ENCODE measurements at places on chromosomes 6 and 20. TPM values are rescaled to one million over a fixed set of nuclear protein-coding genes. Genes with fewer than 3 reads are reported as not detected.

DNA sequence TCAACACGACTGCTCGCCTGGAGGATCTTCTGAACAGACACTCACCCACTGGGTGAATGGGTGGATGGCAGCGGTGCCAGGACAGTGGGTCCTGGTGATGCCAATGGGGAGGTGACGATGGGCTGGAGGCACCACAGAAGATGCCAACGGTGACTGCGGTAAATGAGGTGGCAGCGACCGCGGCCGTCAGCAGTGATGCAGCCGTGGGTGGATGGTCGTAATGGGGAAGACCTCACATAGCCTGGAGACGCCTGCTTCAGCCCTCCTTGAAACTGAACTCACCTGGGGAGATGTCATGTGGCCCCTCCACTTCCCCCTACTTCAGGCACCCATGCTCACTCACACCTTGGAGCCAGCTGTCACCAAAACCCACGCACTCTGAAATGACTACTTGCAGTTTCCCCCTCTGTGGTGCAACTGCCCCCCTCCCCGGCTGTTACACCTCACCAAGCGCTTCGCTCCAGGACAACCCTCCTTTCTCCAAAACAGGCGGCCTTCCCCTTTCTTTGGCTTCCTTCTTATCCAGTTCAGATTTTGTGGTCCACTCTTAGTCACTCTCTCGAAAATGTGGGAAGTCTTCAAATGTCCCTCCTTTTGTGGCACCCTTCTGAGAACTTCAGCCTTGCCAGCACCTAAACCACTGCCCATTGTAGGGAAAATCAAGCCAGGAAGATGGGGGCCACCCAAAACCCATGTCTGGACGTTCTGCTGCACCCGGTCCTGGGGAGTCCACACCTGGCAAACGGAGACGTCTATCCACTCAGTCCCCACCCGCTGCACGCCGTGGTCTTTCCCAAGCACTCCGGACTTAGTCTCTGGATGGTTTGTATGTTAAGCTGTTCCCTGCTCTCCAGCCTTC, 10.4 kb upstream of the ABHD16B start:
- DNase-seq = no peak
- no peak overlapping the region for H3K27ac ChIP-seq

GRCh38 chr20:1943275-1944002, 48.2 kb downstream of the SIRPA start:
- peak; percentile 34 for DNase-seq
- no peaks in the 10 kb centered on the region for H3K27me3 ChIP-seq
- H3K4me1 ChIP-seq = peaks cover 10% of the 10 kb centered on the region
- H3K27ac ChIP-seq = no peak overlapping the region

DNA sequence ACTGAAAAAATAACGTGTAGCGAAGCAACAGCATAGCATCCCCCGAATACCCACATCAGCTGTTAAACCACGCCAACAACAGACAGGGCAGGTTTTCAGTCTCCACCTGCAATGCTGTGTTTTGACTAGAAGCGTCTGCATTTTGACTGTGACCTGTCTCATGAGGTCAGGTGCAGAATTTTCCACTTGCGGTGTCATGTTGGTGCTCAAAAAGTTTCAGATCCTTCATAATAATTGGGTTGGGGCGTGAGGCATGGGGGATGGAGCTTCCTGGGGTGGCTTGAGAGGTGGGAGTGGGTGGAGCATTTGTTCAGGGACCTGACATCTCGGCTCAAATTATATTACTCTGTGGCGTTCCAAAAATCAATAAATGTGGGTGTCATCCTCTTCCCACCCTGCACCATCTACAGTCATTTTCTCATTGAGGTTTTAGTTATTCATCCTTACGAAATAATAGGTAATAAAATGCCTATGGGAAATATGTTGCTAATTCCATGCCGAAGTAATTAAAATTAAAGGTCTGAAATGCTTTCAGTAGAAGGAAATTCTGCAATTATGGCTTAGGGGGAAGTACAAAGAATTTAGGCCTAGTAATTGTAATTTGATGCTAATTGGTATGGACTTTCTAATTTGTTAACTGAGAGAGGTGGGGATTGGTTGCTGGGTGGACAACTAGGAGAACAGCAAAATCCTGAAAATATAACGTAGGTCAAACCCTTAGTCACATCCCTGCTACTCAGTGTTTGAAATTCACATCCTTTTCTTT, 81.0 kb downstream of the TIAM2 start:
- no peak for DNase-seq
- H3K36me3 ChIP-seq = no peaks in the 10 kb centered on the region

Gene OR2J1
- not detected for total RNA-seq

All from ascending aorta (tissue), 2 donors.